ENCODE measurements at places on chromosomes 11 and 22. TPM values are rescaled to one million over a fixed set of nuclear protein-coding genes. Genes with fewer than 3 reads are reported as not detected.

The ACR gene
- total RNA-seq: 1.3 TPM

The ANKK1 gene
- 0.13 TPM for total RNA-seq

The TYR gene
- total RNA-seq: not detected

The HEPHL1 gene
- total RNA-seq: 0.13 TPM

The CD248 gene
- 32.1 TPM for total RNA-seq

The DEUP1 gene
- total RNA-seq: not detected

The GP1BB gene
- total RNA-seq: not detected

The CEP126 gene
- total RNA-seq: 2.3 TPM

The SSRP1 gene
- total RNA-seq: 156 TPM

Data from motor neuron (in vitro differentiated cells).